ENCODE measurements at places on chromosomes 6 and 20.

- DNase-seq: no peak
Observed at GRCh38 chr6:6217855-6218758, 102.4 kb downstream of the F13A1 start.

DNA sequence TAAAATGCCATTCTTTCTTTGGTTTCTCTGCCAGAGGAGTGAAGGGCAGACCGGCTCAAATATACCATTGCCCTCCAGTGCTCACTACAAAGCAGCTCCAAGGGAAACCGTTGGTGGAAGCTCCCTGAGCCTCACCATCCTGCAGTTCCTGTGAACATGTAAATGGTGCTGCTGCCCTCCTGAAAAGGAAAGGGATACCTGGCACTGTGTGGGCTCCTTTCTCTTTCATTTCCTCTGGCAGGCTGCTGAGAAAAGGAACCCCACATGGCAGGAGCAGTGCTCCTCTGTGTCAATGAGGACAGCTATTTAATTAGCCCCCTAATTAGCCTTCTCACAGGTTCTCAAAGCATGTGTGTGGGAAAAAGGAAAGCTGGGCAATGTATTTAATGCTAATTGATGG lies 142.5 kb downstream of the KLHL32 start:
- no peak for DNase-seq

- DNase-seq: peak; percentile 24
Observed at GRCh38 chr20:24616258-24617079, 147.0 kb downstream of the SYNDIG1 start.

DNA sequence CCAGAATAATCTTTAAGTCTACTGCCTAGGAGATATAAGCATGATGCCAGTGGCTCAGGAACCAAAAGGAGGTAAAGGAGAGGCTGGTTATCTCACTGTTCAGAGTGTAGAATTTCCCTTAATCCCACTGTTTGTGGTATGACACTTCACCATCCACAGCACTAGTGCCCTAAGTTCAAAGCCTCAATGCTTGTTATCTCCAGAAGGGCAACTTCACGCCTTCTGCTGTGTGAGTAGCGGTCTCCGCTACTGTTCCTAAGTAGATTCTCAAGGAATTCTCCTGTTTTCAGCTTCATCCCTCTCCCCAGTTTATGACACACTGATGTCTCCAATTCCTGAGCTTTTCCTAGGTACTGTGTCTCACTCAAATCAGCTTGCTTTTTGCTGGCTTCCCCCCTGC lies 13.7 kb upstream of the SNPH start:
- DNase-seq: no peak

DNA sequence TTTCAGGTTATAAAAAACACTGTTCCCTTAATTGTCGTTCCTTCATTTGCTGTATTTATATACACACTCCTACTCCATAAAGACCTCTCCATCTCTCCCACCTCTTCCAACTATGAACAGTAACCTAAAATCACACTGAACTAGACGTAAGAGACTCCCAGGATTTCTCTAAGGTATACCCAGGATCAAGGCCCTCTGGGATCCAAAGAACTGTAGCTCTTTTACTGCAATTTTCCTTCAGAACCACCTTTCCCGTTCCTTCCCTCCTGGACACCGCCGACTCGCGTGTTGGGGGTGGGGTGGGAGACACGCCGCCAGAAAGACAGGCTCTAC lies 680 bp downstream of the LATS1 start:
- no peak for DNase-seq

DNA sequence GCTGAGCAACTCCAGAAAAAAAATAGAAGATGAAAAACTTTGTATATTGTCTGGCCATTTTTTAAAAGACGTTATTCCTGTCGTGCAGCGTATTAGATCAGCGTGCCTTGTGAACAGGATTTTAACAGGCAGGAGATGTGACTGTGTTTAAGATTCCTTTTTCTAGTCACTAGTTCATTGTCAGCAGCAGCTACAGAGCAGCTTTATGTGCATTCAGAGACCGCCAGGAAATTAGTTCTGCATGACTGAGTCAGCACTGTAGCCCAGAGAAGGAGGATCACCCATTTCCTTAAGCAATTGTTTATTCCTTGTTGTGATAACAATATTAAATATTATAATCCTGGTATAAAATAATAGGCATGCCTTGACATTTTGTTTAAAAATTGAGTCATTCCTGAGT lies 75.4 kb upstream of the ADGRB3 start:
- peak; percentile 81 for DNase-seq

DNA sequence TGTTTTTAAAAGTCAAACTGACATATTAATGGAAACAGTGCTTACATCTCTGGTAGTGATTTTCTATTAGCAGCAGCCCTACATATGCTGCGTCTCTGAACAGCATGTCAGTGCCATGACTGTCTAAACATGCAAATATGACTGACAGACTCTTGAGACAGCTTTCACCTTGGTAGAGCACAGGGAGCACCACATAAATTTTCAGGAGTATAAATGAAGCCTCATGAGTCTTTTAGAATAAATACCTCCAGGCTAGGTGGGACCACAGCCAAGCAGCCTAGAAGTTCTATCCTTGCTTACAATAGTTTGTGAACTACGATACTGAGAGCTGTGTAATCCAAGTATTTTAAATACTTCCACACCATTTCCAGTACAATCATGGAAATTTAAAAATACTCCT lies 410.7 kb upstream of the RUNX2 start:
- DNase-seq: no peak

GRCh38 chr6:54310377-54311152 lies 2.3 kb downstream of the TINAG start:
- no peak for DNase-seq

GRCh38 chr6:14036911-14037310 lies 80.7 kb upstream of the CD83 start:
- no peak for DNase-seq

DNA sequence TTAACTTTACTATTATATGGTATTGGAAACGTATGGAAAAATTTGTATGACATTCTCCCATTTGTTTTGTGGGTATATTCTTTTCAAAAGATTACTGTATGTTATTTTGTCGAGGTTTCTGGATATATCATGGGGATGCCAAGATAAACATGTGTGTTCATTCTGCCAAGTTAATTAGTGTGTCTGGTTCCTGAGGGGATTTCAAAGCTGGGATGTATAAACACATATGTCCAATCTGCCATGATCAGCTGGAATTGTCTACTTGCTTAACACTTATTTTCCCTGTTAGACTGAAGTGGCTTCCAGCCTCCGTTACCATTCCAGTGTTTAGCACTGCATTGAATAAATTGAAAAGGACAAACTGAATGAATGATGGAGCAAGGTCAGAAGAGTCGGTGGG lies 86.2 kb downstream of the DNAH8 start:
- DNase-seq: no peak

DNA sequence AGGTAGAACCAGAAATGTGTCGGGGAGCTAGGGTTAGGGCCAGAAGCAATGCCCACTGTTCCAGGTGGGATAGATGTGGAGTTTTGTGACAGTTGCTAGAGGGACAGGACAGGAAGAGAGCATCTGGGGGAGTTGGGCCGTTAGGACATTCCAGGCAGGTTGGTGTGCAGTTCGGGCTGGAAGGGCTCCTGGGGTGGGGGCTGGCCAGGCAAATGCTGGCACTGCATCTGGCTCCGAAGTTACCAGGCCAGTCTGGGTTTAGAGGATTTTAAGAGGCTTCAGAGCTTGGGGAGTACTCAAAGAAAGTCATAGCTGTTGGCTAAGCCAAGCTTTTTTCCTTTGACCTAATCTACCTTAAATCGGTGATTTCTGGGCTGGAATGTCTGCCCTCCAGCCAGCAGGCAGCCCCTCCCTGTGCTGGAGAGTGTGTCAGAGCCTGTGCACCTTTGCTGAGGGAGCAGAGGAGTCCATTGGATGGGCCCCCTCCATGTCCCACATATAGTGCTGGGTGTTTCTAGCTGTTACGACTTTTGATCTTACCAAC lies 20.8 kb downstream of the PLCG1 start:
- DNase-seq: no peak

- no peak for DNase-seq
Observed at GRCh38 chr20:2103461-2104153, 2.0 kb downstream of the STK35 start.

DNA sequence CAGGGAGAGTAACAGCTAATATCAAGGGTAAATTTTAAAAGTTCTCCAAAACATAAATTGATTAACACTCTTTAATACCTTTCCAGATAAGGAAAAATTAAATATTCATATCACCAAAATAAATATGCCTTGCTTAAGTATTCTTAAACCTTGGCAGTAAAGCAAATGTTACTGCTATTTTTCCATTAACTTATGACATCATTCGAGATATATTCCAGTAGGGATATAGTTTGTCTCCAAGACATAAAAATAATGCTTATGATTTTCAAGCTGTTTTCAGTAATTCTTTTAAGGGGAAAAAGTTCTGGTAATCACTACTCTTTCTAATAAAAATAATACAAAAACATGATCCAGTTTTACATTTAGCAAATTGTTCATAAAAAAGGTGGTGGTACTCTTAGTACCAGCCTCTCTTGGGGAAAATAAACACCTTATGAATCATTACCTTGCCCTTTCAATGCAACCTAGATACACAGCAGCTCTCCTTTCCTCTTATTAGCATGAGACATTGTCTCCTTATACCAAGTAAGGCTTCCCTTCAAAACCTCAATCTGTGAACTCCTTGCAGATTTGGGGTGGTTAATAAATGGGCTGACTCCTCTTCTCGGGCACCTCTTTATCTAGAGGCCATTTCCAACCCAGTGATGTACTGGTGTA lies 31.5 kb upstream of the LTV1 start:
- DNase-seq: no peak

DNA sequence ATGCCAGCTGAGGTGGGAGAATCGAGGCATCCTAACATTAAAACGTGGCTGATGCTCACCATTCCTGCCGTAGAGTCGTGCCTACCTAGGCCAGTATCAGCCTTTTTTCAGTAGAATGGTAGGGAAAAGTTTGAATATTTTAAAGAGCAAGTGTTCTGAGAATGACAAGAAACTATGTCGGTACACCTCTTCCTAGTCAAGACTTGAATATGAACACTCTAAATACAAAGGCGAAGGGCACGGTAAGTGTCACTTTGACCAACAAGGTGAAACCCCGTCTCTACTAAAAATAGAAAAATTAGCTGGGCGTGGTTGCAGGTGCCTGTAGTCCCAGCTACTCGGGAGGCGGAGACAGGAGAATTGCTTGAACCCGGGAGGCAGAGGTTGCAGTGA lies 1.0 kb downstream of the GINM1 start:
- DNase-seq: no peak

GRCh38 chr6:124131259-124131658 lies 327.6 kb downstream of the NKAIN2 start:
- DNase-seq: no peak

DNA sequence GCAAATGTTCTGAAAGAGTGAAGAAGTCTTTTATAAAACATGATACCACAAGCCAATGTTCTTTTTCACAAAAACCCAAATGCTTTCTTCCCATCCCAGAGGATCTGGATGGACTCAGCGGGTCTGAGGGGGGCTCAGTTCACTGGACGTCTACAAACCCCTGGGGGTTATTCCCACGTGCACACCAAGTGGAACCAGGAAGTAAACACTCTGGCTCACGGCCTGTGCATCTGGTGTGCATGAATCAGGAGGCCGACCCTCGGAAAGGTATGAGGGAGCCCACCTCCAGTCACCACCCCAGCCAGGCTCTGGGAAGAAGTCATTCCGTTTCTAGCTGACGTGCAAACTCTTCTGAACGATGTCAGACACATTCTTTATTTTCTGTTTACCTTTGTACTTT lies 252.2 kb downstream of the DLL1 start:
- no peak for DNase-seq

DNA sequence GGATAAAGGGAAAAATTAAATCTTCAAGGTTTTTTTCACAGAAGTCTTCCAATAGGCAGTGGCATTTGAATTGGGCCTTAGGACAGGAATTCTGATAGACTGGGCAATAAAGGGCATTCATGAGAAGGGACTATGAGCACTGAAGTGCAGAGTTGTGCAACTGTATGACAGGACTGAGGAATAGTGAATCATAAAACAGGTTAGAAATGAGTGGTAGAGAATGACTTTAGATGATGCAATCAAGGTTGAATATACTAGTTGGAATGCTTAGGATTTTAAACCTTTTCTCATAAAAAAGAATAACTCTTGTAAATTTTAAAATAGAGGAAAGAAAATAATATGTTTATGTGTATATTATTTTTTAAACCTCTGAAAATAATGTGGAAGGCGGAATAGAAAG lies 944.7 kb downstream of the PHF3 start:
- no peak for DNase-seq

DNA sequence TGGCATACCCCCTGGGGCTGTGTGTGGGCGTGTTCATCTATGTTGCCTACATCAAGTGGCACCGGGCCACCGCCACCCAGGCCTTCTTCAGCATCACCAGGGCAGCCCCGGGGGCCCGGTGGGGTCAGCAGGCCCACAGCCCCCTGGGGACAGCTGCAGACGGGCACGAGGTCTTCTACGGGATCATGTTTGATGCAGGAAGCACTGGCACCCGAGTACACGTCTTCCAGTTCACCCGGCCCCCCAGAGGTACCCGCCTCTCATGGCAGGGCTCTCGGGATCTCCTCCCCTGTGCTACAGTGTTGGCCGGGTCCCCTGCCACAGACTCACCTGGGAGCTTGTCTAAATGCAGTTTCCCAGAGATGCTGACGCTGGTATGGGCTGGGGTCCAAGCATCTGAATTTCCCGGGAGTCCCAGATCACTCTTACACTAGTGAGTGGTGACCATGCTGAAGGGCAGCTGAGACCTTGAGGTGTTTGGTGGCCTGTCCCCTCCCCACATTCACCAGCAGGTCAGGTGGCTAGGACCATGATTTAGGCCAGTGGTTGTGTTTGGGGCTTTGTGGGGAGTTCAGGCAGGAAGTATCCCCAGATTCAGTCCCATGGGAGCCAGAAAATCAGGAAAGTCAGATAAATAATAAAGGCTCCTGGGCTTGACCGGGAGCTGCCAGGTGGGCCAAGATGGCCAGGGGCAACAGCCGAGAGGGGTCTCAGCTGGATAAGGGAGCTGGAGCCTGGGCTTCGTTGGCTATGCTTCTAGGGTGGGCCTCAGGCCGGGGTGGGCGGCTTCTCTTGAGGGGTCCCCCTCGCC lies 11.8 kb downstream of the ENTPD6 start:
- no peak for DNase-seq

DNA sequence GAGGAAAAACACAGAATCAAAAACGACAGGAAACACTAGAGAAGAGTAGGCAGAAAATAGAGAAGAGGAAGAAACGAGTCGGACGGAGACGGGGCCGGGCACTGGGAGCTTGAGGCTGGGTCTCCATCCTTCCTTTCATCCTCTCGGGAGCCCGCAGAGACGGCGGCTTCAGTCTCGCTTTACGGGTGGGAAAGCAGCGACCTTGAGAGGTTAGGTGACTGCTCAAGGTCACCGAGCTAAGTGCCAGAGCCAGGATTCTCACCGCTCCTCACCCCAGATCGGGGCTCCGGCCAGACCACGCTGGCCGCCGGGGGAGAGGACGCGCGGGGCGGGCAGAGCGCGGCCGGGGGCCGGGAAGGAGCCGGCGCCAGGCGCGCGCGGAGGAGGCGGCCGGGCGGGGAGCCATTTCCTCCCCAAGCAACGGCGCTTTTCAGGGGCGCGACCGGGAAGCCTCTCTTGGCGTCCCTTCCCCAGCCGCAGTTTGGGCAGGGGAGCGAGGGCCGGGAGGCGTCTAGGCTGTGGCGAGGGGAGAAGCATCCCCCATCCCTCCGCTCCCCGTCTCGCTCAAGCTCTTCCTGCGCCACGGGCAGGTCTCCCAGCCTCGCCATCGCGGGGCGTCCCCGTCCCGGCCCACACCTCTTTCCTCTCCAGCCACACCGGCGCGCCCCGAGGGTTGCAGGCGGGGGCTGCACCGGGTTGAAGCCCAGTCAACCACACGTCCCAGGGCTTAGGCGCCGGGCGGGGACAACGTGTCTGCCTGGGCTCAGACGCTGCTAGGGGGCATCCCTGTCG lies 24.1 kb upstream of the MAP3K7 start:
- DNase-seq: peak; percentile 56
